ENCODE measurements at places on chromosomes 2 and 18. TPM values are rescaled to one million over a fixed set of nuclear protein-coding genes. Genes with fewer than 3 reads are reported as not detected.

Gene SPEG
- 16.7 TPM for total RNA-seq

Gene COL4A4
- 19.4 TPM for total RNA-seq

Gene TLK1
- 63.4 TPM for total RNA-seq

Gene MC2R
- total RNA-seq = not detected

Gene CFAP65
- total RNA-seq = 1.3 TPM

Gene SKA1
- 22.5 TPM for total RNA-seq

Gene SLC11A1
- 0.12 TPM for total RNA-seq

Gene MERTK
- total RNA-seq = 2.1 TPM

Gene ITPRIPL1
- 1.7 TPM for total RNA-seq

Gene GALNT3
- 75.0 TPM for total RNA-seq

Gene AQP12A
- not detected for total RNA-seq

Gene ESCO1
- total RNA-seq = 21.8 TPM

Gene ASB18
- total RNA-seq = not detected

Gene TSN
- 142 TPM for total RNA-seq

Gene ALPP
- not detected for total RNA-seq

Gene GTF3C2
- 83.8 TPM for total RNA-seq

Gene PJVK
- total RNA-seq = 4.3 TPM

Gene DCDC2C
- total RNA-seq = not detected

Gene FAM136A
- 53.7 TPM for total RNA-seq

Gene ZNF142
- total RNA-seq = 42.8 TPM

All from Calu3 (cell line).